Vagina (tissue), 2 donors: ENCODE measurements at places on chromosomes 7 and 10. TPM values are rescaled to one million over a fixed set of nuclear protein-coding genes. Genes with fewer than 3 reads are reported as not detected.

Gene GATA3
- 8.6 TPM for total RNA-seq

Gene CFAP58
- total RNA-seq = 0.49 TPM

Gene JCAD
- 40.3 TPM for total RNA-seq

DNA sequence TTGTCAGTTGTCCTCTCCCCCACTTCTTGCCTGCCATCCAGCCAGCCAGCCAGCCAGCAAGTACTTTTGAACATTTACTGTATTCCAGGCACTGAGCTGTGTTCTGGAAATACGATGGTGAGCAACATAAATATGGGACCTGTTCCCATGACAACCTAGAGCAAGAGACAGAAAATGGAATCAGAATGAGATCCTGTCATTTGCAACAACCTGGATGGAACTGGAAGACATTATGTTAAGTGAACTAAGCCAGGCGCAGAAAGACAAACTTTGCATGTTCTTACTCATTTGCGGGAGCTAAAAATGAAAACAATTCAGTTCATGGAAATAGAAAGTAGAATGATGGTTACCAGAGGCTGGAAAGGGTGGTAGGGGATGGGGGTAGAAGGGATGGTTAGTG is 140.7 kb downstream of the ICA1 start:
- no peak for DNase-seq

DNA sequence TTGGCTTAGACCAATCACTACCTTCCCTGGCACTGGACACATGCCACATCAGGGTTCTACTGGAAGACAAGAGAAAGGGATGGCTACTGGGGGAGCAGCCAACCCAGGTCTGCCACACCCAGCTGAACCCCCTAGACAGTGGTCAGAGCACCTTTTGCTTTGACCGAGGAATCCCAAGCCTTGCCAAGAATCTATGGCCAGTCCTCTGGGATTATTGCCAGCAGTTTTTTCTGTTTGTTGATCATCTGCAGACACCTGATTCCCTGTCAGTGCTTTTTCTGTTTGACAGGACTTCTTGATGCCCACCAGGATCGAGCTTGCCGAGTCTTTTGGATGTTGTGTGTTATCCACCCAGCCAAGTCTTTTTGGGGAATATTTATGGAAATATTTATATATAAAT is 476.2 kb upstream of the GALNT17 start:
- DNase-seq = no peak

DNA sequence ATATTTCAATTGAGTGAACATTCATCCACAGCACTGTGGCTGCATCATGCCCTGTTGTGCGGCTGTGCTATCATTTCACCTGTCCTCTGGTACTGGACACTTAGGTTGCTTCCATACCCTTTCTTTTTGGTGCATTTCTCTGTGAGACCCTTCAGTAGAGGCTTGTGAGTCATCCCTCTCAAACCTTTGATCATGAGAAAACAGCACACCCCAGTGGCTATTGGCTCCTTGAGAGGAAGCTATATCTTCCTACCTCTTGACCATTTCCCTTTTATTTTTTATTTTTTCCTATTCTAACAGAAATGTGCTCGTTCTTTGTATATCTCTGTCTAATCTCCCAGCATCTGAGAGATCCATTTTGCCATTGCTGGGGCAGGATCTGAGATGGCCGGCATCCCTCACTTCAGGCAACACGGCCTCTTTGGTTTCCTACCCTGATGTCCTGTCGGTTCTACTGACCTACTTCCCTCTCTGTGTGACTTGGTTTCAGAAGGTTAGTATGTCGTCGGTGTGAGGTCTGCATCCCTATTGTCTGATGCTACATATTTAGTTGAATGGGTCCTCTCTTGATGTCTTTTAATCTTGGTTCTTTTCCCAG is 23.8 kb upstream of the PIK3AP1 start:
- no peak for DNase-seq

DNA sequence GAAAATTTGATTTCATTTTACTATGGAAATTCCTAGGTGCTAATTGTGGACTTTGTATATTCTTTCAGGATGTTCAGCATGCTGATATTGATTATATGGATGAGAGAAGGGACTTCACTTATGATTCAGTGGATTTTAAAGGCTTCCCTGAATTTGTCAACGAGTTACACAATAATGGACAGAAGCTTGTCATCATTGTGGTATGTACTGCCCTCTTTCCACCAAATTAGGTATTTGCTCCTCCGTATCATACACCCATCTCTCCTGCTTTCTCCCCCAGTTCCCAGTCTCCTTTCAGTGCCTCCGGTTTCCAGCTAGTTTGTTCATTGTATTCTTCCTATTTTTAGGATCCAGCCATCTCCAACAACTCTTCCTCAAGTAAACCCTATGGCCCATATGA is 34.6 kb downstream of the MGAM start:
- no peak for DNase-seq

DNA sequence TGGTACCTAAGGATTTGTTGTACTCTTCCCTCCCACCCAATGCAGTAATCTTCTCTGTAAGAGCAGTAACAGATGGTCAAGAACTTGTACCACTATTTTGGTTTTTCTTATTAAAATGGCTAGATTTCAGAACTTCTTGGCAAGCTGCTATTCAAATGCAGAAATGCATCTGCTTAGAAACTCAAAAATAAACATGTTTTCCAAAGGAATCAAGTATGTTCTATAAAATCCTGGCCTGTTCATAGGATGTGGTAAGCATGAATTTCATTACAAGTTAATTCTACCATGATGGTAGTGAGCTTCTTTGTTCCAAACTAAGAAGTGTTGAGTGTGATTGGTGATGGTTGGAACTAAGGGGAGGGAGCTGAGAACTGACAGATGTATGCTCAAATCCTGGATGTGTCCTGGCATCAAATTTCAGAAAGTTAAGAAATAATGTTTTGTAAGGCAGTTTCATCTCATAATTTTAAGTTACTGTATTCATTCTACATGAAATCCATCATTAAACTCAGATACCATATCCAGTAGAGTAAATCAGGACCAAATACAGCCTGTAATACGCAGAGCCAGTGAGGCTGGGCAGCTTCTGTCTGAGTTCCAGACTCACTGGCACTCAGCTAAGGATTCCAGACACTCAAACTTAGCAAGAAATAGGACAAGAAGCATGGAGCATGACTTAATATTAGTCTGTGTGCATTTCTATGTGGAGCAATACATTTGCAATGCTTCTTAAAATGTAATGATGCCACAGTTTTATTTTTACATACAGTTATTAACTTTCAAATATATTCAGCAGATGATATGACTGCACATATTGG is 119.6 kb downstream of the TES start:
- no peak for DNase-seq

GRCh38 chr10:88505680-88506215 is 77.4 kb downstream of the RNLS start:
- no peak for DNase-seq

Gene LIPM
- total RNA-seq = not detected

Gene ZNF467
- total RNA-seq = 13.3 TPM

- DNase-seq = no peak
Observed at GRCh38 chr7:88328787-88329186, 22.1 kb upstream of the STEAP4 start.

GRCh38 chr7:151013733-151014497 is 10.4 kb downstream of the ATG9B start:
- no peak for DNase-seq

DNA sequence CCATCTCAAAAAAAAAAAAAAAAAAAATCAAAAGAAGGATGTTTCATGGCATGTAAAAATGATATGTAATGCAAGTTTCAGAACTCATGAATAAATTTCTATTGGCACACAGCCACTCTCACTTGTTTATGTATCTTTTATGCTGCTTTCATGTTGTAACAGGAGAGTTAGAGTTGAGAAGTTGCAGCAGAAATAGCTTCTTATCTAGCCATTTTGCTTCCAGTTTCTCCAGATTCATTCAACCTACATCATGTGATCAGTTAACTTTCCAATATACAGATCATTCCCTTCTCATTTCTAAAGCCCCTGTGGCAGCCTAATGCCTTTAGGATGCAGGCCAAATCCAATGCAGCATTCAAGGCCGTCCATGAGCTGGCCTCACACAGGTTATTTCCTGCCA is 30.4 kb downstream of the ZNF786 start:
- DNase-seq = no peak

- no peak for DNase-seq
Observed at GRCh38 chr10:131849591-131850382, 51.0 kb upstream of the PPP2R2D start.

DNA sequence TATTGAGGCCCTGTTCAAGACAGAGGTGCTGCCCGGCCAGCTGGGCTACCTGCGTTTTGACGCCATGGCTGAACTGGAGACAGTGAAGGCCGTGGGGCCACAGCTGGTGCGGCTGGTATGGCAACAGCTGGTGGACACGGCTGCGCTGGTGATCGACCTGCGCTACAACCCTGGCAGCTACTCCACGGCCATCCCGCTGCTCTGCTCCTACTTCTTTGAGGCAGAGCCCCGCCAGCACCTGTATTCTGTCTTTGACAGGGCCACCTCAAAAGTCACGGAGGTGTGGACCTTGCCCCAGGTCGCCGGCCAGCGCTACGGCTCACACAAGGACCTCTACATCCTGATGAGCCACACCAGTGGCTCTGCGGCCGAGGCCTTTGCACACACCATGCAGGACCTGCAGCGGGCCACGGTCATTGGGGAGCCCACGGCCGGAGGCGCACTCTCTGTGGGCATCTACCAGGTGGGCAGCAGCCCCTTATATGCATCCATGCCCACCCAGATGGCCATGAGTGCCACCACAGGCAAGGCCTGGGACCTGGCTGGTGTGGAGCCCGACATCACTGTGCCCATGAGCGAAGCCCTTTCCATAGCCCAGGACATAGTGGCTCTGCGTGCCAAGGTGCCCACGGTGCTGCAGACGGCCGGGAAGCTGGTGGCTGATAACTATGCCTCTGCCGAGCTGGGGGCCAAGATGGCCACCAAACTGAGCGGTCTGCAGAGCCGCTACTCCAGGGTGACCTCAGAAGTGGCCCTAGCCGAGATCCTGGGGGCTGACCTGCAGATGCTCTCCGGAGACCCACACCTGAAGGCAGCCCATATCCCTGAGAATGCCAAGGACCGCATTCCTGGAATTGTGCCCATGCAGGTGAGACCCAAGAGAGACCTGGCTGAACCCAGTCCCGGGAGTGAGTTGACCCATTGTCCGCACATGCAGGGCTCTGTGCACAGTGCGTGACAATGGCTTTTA is 2.8 kb downstream of the RBP3 start:
- DNase-seq = no peak

DNA sequence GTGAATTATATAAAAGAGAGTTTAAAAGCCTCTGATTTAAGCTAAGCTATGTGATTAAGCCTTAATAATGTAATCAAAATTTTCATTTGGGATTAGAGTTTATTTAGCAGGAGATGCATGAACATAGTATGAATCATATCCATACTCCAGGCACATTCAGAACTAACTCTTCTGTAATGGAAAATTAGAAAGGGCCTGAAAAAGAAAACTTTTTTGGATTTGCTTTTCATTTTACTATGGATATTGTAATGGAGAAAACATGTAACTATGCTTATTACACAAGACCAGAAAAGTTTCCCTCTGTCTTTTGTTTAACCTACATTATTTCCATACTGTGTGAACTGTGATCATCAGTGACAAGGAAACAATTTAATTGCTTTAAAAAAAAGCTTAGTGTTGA is 22.0 kb downstream of the TES start:
- DNase-seq = no peak

- no peak for DNase-seq
Observed at GRCh38 chr7:7731732-7732131, 13.3 kb upstream of the RPA3 start.

GRCh38 chr10:73229567-73229966 is 17.5 kb downstream of the DNAJC9 start:
- no peak for DNase-seq

DNA sequence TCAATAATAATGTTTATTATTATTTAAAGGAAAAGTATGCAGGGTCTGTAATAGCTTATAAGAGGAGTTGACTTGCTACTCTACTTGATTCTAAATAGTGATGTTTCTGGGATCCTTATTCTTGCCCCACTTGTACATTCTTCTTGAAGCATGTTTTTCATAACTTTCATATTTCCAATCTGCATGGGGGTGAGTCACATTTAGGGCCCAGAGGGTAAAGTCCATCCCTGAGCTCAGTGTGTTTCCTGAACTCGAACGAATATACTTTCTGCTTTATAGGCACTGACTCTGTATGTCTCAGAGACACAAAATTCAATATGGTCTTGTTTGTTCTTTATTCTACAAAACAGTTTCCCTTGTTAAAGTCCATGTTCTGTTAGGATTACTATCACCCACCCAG is 61.0 kb upstream of the SMIM30 start:
- no peak for DNase-seq
